CD4-positive, alpha-beta T cell treated with Interferon gamma for 1 hour (primary cell): ENCODE measurements at places on chromosomes 7 and 10.

DNA sequence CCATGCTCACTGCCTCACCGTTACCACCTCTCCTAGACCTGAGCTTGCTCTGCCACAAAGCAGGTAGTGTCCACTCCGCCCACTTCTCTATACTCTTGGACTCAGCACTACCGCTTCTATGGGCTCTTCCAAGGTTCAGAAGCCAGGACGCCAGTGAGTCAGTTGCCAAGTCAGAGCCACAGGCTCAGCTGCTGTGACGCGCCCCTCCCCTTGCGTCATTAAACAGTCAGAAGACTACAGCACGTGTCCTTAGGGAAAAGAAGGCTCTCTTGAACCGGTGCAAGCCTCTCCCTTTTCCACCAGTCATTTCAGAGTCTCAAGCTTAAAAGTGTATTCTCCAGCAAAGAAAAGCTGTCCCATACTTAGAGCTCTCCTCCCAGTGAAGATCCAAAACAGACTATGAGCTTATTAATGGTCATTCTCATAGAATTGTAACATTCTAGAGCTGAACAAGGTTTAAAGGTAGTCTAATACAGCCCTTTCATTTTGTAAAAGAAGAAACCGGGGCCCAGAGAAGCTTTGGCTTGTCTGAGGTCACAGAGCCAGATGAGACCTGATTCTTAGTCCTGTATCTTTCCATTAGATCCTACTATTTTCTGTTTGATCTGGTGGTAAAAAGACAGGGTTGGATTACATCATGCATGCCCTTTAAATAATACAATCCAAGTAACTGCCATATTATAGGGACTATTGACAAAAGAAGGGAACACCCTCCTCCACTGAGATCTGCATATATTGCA lies 40.9 kb upstream of the MET start:
- DNase-seq, result peak; percentile 36

GRCh38 chr7:4479367-4480039 lies 202.6 kb upstream of the FOXK1 start:
- DNase-seq, result no peak

DNA sequence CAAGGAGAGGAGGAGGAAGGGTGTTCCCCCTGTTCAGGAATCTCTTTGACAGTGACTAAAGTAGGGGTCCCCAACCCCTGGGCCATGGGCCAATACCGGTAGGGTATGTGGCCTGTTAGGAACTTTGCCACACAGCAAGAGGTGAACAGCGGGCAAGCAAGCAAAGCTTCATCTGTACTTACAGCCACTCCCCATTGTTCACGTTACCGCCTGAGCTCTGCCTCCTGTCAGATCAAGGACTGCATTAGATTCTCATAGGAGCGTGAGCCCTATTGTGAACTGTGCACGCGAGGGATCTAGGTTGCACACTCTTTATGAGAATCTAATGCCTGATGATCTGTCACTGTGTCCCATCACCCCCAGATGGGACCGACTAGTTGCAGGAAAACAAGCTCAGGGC lies 201.6 kb downstream of the CAMK1D start:
- no peak for DNase-seq

DNA sequence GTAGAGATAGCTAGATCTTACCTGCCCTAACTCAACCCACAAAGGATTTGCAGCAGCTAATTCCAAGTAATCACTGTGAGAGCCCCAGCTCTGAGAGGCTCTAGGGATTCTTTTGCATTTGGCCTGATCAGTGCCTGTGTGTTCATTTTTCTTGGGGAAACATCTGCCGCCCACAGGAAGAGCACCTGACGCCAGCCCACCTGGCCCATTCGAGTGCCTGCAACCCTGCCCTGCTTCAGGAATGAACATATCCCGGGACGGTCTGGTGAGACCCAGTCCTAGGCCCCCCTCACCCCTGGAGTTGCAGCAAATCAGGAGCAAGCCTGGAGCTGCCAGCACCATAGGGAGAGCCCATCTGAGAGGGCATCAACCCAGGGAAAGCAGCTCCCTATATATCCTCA lies 38.8 kb downstream of the GSDME start:
- DNase-seq, result no peak

DNA sequence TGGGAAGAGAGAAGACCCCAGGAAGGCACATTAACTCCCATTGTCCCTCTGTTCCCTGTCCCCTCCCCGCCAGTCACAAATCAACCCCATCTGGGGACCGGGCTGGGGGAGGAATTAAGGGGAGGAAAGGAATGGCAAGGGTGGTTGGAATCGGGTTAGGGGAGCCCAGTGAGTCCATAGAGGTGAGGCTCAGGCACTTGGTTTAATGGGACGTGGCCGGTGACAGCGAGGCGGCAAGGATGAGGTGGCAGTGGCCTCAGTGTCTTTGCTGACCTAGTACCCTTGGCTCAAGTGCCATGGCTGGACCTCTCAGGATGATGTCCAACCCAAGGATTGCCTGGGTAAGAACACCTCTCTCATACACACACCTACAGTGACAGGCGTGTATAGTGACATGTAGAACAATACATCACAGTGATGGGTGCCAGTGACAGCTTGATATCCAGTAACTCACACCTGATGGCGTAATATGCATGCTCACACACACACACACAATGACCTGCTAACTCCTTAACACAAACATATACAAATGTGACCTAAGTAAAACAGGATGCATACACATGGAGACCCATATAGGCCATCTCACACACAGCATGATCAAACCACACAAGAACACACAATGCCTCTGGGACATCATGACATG lies 12.3 kb downstream of the KCNIP2 start:
- no peak for DNase-seq

DNA sequence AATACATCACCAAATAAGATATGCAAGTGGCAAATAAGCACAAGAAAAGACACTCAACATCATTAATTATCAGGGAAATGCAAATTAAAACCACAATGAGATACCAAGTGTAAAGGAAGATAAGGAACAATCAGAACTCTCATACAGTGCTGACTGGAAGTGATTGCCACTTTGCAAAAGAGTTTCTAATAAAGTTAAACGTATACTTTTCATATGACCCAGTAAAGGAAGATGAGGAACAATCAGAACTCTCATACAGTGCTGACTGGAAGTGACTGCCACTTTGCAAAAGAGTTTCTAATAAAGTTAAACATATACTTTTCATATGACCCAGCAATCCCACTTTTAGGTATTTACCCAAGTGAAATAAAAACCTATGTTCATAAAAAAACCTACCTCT lies 12.2 kb upstream of the JMJD1C start:
- no peak for DNase-seq

- no peak for DNase-seq
Observed at GRCh38 chr7:5776894-5777660, 4.4 kb downstream of the RNF216 start.

GRCh38 chr7:6248581-6248980 lies 23.8 kb downstream of the CYTH3 start:
- no peak for DNase-seq

DNA sequence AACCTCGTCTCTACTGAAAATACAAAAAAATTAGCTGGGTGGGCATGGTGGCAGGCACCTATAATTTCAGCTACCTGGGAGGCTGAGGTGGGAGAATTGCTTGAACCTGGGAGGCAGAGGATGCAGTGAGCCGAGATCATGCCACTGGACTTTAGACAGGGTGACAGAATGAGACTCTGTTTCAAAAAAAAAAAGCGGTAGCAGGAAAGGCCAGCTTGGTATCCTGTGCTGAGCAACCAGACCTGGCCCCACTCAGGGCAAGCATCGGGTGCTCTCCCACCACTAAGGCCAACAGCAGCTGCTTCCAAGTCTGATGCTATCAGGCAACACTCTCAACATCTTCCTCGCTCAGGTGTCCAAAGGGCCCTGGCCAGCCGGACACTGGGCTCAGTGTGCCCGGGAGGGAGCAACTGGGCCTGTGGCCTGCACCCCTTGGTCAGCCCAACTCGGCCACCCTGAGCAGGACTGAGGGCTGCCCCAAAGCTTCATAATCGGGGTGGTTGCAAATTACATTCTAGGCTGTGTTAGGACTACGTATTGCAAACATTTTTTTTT lies 44.3 kb upstream of the MSMB start:
- DNase-seq, result no peak

- no peak for DNase-seq
Observed at GRCh38 chr7:96308950-96309263, 13.0 kb downstream of the SLC25A13 start.

DNA sequence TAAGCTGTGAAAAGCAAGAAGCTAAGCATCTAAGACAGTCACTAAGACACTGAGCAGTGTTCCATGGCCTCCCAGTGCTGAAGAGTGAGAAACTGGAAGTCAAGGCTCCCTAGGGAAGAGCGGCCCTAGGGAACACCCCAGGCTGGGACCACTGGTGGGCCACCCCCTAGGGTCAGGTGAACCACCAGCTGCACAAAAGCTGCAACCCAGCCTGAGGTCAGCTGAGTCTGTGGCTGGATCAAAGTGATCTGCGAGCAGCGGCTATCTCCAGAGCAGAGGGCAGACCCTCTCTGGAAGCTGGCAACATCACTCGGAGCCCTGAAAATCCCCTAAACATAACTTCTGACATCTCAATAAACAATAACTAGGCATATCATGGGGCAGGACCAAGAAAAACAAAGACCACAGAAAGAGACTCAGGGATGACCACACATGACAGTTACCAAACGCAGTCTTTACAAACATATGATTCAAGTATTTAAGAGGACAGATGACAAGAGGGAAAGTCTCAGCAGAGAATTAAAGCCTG lies 125.8 kb downstream of the DLG5 start:
- DNase-seq, result no peak
